Cerebellar nuclear complex (tissue), 1 donor: ENCODE measurements at places on chromosomes 12 and 14.

- DNase-seq: no peak
These were observed 65.3 kb downstream of the SUSD6 start for GRCh38 chr14:69676723-69677122.

- no peak for DNase-seq
These were observed at the start of gene BCAT1 for GRCh38 chr12:24948757-24949722. BCAT1 (minus strand) TSS chr12:24949101; CDS start chr12:24948932, 169 bp downstream.

DNA sequence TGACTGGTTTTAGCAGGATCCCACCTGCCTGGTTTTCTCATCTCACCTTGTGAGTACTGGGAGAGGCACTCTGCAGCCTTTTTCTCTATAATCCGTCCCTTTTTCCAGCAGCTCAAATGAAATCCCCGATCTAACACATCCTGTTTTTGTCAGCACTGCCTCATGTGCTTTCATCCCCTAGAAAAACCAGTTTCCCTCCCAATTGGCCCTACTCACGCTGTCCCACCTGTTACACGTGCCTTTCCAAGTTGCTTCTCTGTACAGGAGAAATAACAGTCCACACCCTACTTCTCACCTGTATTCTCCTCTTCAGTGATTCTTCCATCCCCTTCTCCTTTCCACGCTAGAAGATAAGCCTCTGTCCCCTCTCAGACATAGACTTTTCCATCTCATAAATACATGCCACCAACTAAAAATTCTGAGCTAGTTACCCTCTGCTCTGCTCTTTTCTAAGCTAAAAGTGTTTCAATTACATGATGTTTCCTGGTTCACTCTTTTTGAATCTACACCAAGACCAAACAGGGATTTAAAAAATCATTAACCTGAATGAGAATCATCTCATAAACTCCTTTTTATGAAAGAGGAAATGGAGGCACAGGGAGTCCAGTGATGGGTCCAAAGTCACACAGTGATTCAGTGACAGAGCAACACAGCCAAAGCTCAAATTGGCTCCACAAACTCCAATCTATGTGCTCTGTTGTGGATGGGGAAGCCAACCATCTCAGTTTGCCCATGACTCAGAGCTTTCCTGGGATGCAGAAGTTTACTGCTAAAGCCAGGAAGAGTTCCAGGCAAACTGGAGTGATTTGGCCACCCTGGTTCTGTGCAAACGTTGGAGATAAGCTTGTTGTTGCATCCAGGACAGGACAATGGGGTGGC, 240.0 kb upstream of the TMEM132C start:
- DNase-seq: no peak

GRCh38 chr14:31000629-31001338, 24.7 kb upstream of the AP4S1 start:
- DNase-seq: no peak
